Upper lobe of right lung (tissue), 1 donor: ENCODE measurements at places on chromosomes 3 and 15.

GRCh38 chr3:10351013-10351735, 30.3 kb upstream of the SEC13 start:
- no peak for DNase-seq

DNA sequence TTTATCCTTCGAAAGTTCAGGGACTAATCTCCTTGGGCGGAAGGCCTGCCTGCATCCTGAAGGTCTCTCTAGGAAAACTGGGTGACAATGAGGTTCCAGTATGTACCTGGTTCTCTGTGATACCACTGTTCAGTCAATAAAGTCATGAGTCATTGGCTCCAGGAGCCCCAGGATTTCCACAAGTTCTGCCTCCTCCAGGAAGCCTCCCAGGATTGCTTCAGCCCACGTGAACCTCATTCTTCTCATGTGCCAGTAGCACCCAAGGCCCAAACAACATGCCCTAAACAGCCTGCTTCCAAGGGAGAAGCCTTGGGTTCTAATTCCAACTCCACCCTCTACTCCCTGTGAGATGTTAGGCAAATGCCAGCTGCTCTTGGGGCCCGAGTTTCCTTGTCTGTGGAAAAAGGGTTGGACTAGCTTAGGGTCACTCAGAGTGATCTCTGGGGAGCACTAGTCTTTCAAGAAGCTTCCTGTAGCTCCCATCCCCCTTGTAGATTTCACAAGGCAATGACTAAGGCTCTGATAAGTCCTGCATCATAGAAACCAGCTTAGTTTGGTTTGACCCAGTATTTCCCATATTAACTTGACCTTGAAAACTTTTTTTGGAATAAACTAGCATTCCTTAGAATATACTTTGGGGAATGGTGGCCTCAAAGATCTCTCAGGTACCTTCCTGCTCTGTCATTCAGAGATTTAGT, 118.3 kb upstream of the ATP2B2 start:
- peak; percentile 15 for DNase-seq

GRCh38 chr15:45402955-45403877, 24.9 kb upstream of the GATM start:
- DNase-seq, result peak; percentile 79

- no peak for DNase-seq
These were observed at the start of gene ITIH4 for GRCh38 chr3:52830535-52831258. TSS of gene ITIH4 (minus strand) at chr3:52830672. CDS start at chr3:52830642, 30 bp downstream.

DNA sequence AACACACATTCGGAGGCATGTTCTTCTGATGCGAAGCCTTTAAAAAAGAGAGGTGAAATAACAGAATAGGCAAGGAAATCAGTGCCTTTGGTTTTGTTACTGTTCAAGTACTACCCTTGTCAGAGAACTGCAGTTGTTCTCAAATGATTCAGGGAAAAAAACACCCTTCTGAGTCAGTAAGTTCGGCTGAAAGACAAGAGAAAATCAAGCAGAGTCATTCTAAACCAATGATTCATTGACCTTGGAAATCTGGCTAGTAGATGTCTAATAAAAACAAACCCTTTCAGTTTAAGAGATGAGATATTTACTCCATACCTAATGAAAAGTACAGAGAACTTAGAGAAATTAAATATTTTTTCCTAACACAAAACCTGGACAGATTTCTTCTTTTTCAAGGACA, 72.7 kb upstream of the ABI3BP start:
- no peak for DNase-seq

DNA sequence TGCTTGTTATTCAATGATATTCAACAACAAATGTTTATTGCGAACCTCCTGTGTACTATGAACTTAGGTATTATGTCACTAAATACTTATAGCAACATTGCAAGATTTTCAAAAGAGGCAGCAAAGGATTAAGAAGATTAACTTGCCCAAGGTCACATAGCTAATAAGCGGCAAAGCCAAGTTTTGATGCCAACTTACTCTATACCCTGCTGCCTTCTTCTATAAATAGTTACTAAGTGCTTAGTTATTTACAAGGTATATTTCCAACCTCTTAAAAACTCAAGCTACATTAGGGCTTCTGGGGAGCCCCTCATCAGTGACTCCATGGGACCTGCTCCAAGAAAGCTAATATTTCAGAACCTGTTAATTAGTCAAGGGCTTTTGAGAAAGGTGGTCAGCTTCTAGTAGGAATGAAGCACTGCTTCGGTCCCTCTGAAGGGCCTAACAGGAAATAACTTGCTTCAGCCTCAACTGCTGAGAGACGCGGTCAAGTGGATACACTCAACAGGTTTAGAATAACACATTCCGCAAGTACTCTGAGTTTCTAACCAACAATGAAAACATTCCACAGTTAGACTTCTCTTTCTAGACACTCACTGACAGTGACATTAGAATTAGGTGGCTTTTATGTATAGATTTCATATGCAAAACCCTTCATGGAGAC, 125.5 kb downstream of the DGKG start:
- DNase-seq, result no peak

- DNase-seq, result no peak
These were observed 141.4 kb upstream of the MRPS22 start for GRCh38 chr3:139202226-139202958.

GRCh38 chr3:7733933-7734332, 767.7 kb upstream of the LMCD1 start:
- no peak for DNase-seq

- no peak for DNase-seq
These were observed 24.5 kb upstream of the MYRIP start for GRCh38 chr3:39784922-39785321.

- no peak for DNase-seq
These were observed 38.8 kb upstream of the IGSF11 start for GRCh38 chr3:119073258-119074001.

DNA sequence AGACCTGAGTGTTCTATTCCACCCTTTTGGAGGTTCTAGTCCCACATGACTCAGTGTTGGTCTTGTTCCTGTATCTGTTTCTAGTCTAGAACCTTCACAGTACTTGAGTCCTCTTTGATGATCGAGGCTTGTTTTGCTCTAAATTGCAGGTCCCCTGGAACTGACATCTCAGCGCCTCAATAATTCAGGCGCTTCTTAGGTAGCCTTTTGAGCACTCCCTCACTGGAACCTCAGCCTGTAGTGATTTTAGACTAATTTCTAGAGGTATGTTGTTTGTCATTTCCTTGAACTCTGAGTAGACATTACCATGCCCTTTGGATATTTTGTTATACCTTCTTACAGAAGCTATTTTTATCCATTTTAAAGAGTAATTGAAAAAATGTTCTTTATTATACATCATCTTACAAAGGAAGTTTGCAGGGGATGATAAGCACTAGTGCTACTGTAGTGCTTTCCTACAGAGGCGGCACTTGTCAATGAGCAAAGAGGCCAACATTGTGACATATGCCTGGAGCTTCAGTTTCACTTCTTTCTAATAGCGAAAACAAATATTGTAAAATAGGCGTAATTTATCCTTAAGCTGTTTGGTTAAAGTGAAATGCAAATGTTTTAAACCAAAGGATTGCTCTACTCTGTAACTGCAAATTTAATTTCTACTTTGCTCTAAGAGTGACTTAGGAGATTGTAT, 75.7 kb downstream of the EFL1 start:
- no peak for DNase-seq

DNA sequence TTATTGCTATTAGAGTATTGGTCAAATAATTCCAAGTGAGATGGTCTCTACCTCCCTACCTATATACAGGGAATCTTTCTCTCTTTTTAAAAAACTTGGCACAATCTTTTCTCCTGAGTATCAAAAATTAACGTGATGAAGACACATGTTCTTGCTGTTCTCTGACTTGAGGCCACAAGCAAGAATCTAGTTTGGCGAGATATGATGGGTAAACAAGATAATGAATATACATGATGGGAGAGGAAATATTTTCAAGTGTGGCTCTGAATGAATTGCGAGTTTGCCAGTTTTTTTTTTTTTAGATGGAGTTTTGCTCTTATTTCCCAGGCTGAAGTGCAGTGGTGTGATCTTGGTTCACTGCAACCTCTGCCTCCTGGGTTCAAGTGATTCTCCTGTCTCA, 11.6 kb downstream of the NR1D2 start:
- DNase-seq, result no peak

DNA sequence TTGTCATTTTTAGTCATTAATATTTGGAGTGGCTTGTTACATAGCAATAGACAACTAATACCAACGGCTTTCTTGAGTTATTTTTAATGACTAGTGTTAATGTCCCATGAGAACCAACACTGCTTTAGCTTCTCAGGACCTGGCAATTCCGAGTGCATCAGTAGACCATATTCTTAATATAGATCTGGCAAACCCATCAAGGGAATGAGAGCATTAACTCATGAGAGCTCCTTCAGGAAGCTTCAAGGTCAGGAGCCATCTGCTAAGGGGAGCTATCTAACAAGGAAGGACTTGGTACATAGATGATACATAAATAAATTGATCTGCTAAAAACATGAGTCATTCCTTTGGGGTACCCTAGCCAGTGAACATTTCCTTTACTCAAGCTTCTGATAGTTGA, 122.6 kb upstream of the EPHA3 start:
- DNase-seq, result no peak

- no peak for DNase-seq
These were observed 182.9 kb downstream of the IL5RA start for GRCh38 chr3:2927259-2927658.

GRCh38 chr15:85151861-85152260, 170.2 kb downstream of the PDE8A start:
- DNase-seq, result no peak

DNA sequence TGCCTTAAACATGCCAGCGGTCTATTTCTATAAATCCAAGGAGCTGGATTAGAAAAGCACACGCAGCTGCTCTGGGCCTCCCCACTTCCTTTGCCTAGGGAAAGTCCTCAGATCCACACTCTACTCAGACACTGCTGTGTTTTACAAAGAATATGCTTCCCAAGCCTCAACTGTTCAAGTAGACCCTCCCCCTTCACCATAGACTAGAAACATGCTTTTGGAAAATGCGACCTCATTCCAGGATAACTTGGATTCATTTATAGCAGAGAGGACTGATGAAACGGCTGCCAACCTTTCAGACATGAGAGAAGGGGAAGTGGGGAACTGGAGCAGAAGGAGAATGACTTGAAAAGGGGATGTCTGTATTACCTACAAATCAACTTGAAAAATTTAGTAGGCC, 64.0 kb downstream of the P3H2 start:
- DNase-seq, result no peak

DNA sequence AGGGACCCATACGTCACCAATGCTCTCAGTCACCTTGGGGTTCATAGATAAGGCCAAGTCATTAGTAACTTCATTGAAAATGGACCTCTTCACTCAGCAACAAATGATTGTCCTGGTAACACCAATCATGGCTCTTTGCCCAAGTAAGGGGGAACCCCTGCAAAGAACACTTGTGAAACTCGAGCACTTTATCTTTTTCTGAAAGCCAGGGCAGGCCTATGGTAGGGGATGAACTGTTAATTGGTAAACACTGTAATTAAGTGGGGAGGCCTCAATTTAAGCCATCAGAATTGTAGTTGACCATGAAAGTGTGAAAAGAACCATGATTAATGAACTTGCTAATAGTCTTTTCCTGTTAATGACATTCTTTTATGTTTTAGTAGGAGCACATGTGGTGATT, 73.3 kb downstream of the ABHD5 start:
- no peak for DNase-seq

GRCh38 chr3:35739181-35739809, 100.0 kb downstream of the ARPP21 start:
- DNase-seq, result no peak

DNA sequence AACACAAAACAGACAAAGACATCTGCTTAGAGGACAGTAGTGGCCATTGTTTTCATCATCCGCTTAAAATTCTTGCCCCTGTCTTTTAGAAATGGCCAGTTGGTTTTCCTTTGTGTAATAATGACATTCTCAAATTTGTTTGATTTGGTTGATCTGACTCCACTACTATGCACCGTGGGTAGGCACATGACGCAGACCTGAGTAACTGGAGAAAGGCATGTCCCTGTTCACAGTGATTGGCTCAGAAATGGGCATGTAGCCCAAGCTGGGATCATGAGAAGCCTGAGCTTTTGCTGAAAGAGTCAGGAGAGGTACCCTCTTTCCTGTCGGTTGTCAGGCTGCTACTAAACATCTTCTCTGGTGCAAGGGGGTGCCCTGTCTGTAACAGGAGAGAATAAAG, 36.6 kb upstream of the MAGI1 start:
- DNase-seq, result no peak

DNA sequence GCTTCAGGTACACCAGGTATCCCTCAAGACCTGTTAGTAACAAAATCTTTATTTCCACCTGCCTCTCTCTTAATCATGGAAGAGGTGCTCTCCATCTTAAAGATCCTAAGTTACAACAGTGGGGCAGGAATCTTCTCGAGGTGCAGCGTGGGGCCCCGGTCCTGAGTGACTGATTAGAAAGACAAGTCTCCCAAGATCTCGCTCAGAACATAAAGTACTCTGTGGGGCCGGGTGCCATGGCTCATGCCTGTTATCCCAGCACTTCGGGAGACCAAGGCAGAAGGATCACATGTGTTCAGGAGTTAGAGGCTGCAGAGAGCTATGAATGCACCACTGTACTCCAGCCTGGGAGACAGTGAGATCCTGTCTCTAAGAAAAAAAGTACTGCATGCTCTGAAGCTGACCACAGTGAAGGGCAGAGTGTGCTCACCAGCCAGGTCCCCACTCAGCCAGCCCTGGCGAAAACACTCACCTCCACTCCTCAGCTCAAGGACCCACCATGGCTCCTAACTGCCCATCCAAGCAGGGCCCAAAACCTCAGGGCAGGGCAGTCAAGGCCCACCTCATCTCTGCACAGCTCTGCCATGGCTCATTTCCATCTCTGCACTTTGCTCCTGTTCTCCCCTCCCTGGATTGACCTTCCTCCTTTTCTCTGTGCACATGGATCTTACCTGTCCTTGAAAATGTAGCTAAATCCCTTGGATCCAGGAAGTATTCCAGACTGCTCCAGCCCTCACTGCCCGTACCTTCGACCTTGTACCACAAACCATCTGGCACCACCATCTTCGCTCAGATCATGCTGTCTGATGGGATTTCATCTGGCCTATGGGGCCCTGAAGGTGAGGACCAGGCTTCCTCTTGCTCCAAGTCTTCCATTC, 7.1 kb downstream of the SEMA7A start:
- no peak for DNase-seq
